ENCODE measurements at places on chromosomes 3 and 15. TPM values are rescaled to one million over a fixed set of nuclear protein-coding genes. Genes with fewer than 3 reads are reported as not detected.

- peaks cover 23% of the 10 kb centered on the region for H3K4me1 ChIP-seq
- DNase-seq: no peak
- peak overlapping the region; percentile 96 for H3K27ac ChIP-seq
- no peaks in the 10 kb centered on the region for H3K36me3 ChIP-seq
These were observed 26.0 kb downstream of the GLDN start for GRCh38 chr15:51367322-51367976.

DNA sequence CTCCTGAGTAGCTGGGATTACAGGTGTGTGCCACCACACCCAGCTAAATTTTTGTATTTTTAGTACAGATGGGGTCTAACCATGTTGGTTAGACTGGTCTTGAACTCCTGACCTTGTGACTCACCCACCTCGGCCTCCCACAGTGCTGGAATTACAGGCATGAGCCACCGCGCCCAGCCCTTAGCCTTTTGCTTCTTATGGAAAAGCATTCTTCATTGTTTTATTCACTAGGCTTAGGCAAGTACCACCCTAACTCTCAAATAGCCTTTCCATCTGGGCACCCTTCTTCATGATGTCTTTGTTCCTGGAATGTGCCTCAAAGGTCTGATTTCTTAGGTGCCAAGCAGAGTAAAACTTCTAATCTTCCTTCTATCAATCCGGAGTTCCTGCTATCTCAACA is 641.8 kb downstream of the FHIT start:
- no peak overlapping the region for H3K4me3 ChIP-seq
- no peaks in the 10 kb centered on the region for H3K36me3 ChIP-seq
- H3K27ac ChIP-seq: no peak overlapping the region
- no peak for DNase-seq

DNA sequence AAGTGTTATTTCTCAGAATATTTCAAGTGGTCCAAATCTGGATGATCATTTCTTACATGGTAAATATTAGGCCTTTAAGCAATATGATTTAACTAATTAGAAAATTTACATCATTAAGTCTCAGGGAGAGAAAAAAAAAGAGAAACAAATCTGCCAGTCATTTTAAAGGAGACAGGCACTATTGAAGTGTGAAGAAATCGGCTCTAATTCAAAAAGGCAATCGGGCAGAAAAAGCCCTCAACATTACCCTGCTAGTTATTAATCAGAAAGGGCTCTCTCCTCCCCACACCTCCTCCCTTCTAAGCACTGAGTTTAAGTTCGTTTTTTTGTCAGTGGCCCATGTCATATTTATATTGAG is 215.9 kb downstream of the MEIS2 start:
- DNase-seq: no peak
- no peaks in the 10 kb centered on the region for H3K36me3 ChIP-seq
- peaks cover 22% of the 10 kb centered on the region for H3K27me3 ChIP-seq

DNA sequence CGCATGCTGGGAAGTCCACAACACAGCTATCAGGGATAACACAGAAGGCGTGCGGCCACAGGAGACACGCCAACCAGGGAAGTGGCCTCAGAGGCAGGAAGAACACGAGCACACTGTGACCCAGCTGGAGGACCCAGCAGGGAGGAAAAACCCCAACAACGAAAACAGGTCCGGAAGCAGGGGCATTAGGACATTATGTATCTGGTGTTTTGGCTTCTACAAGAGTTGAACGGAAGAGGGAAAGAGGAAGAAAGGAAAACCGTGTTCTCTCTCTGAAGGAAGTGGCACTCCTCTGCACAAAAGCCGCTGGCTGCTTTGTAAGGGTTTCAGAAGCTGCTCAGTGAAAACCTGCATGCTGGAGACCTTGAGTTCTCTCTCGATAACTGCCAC is 61.8 kb downstream of the HACD2 start:
- DNase-seq: no peak
- peaks cover 5% of the 10 kb centered on the region for H3K36me3 ChIP-seq
- no peaks in the 10 kb centered on the region for H3K27me3 ChIP-seq
- H3K4me3 ChIP-seq: no peak overlapping the region
- H3K4me1 ChIP-seq: no peaks in the 10 kb centered on the region
- H3K27ac ChIP-seq: no peak overlapping the region

DNA sequence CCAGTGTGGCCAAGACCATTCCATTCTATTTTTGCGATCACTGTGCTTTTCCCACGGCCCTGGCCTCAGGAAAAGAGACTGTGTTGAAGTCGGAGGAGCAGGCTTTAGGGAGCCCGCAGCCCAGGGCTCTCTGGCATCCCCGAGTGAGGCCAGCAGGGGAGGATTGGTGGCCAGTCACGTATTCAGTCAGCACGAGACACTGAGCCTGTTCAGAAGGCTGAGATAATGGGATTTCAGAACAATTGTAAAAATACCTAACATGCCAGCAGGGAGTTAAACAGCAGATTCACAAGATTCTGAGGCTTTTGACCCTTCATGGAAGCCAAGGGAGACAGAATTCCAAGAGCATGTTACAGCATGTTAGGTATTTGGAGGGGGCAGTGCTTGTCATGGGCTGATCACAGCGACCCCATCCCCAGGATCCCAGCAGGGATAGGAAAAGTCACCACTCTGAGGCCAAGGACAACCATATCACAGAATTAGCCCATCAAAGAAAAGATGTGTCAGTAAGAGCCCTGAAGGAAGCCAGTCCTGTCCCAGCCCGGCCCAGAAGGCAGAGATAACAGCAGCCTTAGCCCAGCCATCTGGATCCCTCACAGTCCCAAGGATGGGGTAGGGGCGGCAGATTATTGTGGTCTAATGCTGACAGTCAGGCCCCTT is 40.6 kb downstream of the AMOTL2 start:
- DNase-seq: peak; percentile 70
- H3K36me3 ChIP-seq: no peaks in the 10 kb centered on the region
- peak overlapping the region; percentile 84 for H3K27ac ChIP-seq
- no peak overlapping the region for H3K4me3 ChIP-seq
- H3K4me1 ChIP-seq: peaks cover 52% of the 10 kb centered on the region

GRCh38 chr3:58462829-58463180 is 29.1 kb upstream of the KCTD6 start:
- H3K4me1 ChIP-seq: peaks cover 4% of the 10 kb centered on the region
- no peaks in the 10 kb centered on the region for H3K27me3 ChIP-seq
- H3K36me3 ChIP-seq: no peaks in the 10 kb centered on the region

Gene ARGFX
- total RNA-seq: not detected

Gene PAK6
- not detected for total RNA-seq

Gene MME
- 19.4 TPM for total RNA-seq

GRCh38 chr3:37443363-37444035 is 269.1 kb upstream of the LRRFIP2 start:
- H3K4me1 ChIP-seq: no peaks in the 10 kb centered on the region
- no peak for DNase-seq
- H3K36me3 ChIP-seq: no peaks in the 10 kb centered on the region
- peaks cover 27% of the 10 kb centered on the region for H3K27me3 ChIP-seq

GRCh38 chr15:85733416-85733815 is 61.3 kb downstream of the KLHL25 start:
- no peak for DNase-seq
- H3K27me3 ChIP-seq: no peaks in the 10 kb centered on the region
- no peak overlapping the region for H3K27ac ChIP-seq
- no peak overlapping the region for H3K4me3 ChIP-seq
- peaks cover 21% of the 10 kb centered on the region for H3K36me3 ChIP-seq

- no peaks in the 10 kb centered on the region for H3K4me1 ChIP-seq
- H3K36me3 ChIP-seq: no peaks in the 10 kb centered on the region
- H3K27me3 ChIP-seq: peaks cover 41% of the 10 kb centered on the region
- no peak overlapping the region for H3K4me3 ChIP-seq
- H3K27ac ChIP-seq: no peak overlapping the region
These were observed 23.4 kb upstream of the GNB5 start for GRCh38 chr15:52214553-52214952.

DNA sequence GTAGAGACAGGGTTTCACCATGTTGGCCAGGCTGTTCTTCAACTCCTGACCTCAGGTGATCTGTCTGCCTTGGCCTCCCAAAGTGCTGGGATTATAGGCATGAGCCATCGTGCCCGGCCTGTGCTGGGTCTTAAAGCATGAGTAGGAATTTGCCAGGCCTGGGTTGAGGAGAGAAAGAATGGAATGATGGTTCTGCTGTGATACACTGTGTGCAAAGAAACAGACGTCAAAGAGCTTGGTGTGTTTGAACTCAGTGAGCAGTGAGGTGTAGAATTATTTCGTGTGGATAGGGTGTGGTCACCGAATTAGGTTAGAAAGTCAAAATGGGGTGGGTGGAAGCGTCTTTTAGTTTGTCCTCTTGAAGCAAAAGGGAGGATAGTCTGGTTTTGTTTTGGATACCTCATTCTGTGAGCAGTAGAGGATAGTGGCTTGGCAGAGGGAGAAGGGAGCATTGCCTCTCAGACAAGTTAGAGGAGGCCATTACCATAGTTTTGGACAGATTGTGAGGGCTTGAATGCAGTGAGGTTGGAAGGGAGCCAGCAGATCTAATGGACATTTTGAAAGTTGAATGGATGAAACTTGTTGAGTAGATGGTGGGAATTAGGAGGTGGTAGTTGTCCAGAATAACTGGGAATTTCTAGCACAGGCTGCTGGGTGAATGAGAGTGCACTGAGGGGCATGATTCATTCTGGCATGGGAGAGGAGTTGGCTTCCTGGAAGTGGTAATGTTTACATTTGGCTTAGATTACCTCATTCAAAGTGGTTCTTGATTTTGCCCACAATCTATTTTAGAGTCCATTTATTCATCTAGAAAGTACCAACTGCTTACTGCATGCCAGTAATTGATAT is 27.2 kb downstream of the AKAP13 start:
- no peaks in the 10 kb centered on the region for H3K27me3 ChIP-seq
- peak; percentile 90 for DNase-seq
- H3K27ac ChIP-seq: peak overlapping the region; percentile 32

GRCh38 chr3:116824208-116824607 is 114.6 kb downstream of the TUSC7 start:
- no peaks in the 10 kb centered on the region for H3K27me3 ChIP-seq
- H3K27ac ChIP-seq: no peak overlapping the region
- H3K36me3 ChIP-seq: no peaks in the 10 kb centered on the region

DNA sequence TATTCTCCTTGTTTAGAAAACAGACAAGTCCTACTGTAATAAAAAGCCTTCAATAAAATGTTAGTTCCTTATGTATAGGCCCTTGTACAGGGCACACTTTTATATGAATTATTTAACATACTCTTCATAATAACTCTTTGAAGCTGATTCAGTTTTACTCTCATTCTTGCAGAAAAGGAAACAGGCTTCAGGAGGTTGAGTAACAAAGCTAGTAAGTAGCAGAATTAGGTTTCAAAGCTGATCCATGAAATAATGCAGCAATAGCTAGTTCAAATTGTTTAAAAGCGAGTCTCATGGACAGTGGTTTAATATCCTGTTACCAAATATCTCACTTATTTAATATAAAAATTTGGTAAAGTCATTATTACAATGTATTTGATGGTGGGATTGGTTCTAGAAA is 25.0 kb downstream of the TCF12 start:
- H3K4me1 ChIP-seq: peaks cover 15% of the 10 kb centered on the region
- no peak overlapping the region for H3K4me3 ChIP-seq
- no peaks in the 10 kb centered on the region for H3K27me3 ChIP-seq
- DNase-seq: peak; percentile 69

- H3K4me3 ChIP-seq: no peak overlapping the region
- H3K27ac ChIP-seq: no peak overlapping the region
- no peak for DNase-seq
- H3K27me3 ChIP-seq: no peaks in the 10 kb centered on the region
These were observed 235.0 kb downstream of the SLC9A9 start for GRCh38 chr3:143613226-143613625.

Gene CLPX
- total RNA-seq: 25.8 TPM

Gene CYP1A2
- not detected for total RNA-seq

Gene LMLN
- total RNA-seq: 3.3 TPM

GRCh38 chr15:38066612-38067011 is 132.2 kb downstream of the TMCO5A start:
- no peak overlapping the region for H3K27ac ChIP-seq
- no peaks in the 10 kb centered on the region for H3K27me3 ChIP-seq
- peaks cover 3% of the 10 kb centered on the region for H3K4me1 ChIP-seq
- H3K4me3 ChIP-seq: no peak overlapping the region
- H3K36me3 ChIP-seq: no peaks in the 10 kb centered on the region

DNA sequence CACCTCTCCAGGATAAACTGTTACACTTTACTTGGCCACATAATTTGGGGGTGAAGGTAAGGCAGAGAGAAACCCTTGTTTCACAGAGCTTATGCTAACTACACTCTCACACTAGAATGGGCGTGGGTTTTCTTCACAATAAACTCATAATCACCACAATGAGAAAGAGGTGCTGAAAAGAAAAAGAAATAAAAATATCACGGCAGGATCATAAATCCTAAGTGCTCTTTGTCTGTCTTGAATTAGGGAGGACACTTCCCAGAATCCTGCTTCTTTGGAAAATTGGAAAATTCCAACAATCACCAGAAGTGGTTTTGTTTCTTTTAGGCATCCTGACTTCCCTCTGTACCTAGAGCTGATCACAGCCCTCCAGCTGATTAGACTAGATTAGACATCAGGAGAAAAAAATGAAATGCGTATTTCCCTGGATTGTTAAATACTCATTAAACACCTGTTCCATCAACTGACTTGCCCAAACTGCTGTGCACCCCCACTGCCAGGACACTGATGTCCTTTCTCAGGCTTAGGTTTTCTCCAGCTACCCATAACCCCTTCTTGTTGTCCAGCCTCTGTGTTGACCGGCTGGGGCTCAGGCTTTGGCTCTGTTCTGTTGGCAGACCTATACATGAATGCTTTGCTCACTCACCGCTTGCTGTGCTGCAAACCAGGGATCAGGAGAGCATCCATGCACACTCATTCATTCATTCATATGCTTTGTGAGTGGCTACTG is 41.6 kb upstream of the ACKR4 start:
- H3K27ac ChIP-seq: no peak overlapping the region
- H3K36me3 ChIP-seq: peaks cover 2% of the 10 kb centered on the region
- peaks cover 4% of the 10 kb centered on the region for H3K4me1 ChIP-seq
- H3K27me3 ChIP-seq: no peaks in the 10 kb centered on the region

DNA sequence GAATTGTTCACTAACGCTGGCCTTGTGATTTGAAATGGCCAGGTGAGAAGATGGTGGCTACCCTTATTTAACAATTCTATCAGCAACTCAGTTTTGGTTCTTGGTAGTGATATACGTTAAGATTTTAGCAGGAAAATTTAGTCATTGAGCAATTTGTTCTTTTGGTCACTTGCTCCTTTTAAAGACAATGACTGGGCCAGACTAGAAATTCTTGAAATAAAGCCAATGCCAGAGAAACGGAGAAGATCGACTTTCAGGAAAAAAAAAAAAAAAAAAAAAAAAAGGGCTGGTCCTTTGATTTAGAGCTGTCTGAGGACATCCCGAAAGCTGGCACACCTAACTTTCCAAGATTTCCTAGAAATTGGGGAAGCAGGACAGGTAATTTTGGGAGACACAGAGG is 178.5 kb downstream of the FNDC3B start:
- DNase-seq: peak; percentile 25
- H3K27ac ChIP-seq: no peak overlapping the region
- peaks cover 15% of the 10 kb centered on the region for H3K4me1 ChIP-seq
- no peak overlapping the region for H3K4me3 ChIP-seq
- no peaks in the 10 kb centered on the region for H3K27me3 ChIP-seq

- DNase-seq: no peak
- H3K4me1 ChIP-seq: no peaks in the 10 kb centered on the region
- no peaks in the 10 kb centered on the region for H3K36me3 ChIP-seq
- no peak overlapping the region for H3K27ac ChIP-seq
- H3K4me3 ChIP-seq: no peak overlapping the region
- H3K27me3 ChIP-seq: peaks cover 97% of the 10 kb centered on the region
These were observed 14.3 kb downstream of the ZIC4 start for GRCh38 chr3:147391781-147392624.
